ENCODE measurements at places on chromosomes 6 and 20.

DNA sequence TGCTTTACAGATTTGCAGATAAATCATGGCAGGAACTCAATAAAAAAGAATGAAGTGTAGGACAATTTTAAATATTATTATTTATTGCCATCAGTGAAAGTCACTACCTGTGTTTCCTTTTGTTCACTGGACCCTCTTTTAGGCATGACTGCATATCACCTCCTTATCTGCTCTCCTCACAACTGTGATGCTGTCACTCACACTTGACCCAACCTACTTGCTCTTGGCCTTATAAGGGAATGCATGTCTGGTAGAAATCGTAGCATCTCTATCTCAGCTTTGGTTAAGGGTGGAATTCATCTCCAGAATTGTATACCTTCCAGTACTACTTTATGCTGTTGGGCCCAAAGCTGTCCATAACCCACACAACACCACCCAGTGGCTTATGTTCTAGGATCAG is 47.6 kb upstream of the RNF144B start:
- no peak for DNase-seq

DNA sequence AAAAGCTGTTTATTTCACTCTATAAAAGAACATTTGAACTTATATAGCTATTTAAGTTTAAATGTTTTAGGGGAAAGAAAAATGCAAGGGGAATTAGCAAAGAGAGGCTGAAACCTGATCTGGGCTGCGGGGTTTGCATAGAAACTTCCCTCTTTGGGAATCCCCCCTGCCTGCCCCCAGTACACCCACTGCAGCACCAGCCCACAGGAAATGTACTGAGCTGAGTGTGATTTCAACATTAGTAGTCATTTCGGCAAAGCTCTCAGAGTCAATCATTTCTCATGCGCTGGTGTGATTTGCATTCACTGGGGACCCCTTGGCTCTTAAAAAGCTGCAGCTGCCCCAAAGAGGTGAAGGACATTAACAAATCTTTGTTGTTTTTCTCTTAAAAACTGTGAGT is 859.4 kb downstream of the MAFB start:
- DNase-seq: no peak

DNA sequence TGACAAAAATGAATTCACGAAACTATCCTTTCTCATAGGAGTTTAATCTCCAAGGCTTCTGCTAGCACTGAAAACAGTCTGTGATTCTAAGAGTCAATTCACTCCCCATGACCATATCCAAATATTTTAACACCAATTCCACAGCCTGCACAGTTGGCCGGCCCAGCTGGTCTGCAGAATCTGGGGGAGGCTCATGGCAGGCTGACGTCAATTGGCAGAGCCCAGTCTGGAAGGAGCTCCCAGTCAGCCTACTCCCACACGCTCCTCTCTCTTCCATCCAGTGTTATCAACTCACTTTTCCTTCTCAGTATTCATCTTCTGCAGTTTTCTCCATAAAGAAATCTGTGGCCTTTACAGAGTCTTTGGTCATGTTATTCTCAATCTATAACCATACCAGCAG is 111.0 kb downstream of the TBXT start:
- DNase-seq: no peak

DNA sequence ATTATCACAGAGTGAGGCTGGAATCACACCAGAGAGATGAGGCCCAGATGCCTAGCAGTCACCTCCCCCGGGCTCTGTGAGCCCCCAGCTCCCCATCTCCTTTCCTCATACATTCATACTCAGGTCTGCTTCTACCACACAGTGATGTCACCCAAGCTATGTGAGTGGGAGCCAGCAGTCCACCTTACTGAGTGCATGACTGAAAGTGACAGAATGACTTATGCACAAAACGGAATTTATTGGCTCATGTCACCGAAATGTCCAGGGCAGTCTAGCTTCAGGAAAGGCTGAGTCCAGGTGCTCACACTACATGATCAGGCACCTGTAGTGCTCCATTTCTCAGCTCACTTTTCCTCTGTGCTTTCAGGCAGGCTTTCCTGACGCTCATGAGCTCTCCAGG is 36.7 kb upstream of the CCN6 start:
- DNase-seq: no peak

DNA sequence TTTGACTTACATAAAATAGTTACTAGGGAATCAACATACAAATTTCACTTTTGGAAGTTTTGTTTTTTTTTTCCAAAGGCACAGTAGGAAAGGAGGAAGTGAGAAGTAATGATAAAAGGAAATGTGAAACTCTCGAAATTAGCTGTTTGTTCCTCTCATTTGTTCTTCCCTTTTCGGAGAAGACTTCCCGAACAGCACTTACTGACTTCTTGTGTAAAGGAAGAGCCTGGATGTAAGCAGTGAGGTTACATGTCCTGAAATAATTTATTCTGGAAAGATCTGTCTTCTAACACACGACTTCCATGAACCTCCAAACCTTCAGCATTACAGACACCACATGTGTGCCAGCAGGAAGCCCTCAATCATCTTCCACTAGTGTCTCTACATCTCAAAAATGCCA is 59.1 kb downstream of the KIF16B start:
- DNase-seq: no peak

GRCh38 chr6:49675816-49676215 is 37.5 kb downstream of the CRISP2 start:
- no peak for DNase-seq

- peak; percentile 71 for DNase-seq
Measured at GRCh38 chr6:154928325-154928922, 66.7 kb upstream of the TIAM2 start.

DNA sequence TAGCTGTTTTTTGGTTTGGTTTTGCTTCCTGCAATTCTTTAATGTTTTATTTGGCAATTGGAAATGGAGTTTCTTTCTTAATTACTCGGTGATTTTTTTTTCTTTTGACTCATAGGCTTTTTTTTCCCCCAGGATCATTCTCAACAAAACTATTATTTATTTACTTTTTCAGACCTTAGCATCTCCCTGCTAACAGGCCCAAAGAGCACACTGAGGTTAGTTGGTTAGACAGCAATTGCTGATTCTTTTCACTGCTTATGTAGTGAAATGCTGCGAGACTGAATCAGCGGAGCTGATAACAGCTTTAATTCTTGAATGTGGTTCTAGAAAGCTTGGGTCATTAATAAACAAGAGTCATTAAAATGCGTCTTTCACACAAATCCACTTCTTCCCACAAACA is 79.1 kb upstream of the ZFP64 start:
- DNase-seq: no peak

DNA sequence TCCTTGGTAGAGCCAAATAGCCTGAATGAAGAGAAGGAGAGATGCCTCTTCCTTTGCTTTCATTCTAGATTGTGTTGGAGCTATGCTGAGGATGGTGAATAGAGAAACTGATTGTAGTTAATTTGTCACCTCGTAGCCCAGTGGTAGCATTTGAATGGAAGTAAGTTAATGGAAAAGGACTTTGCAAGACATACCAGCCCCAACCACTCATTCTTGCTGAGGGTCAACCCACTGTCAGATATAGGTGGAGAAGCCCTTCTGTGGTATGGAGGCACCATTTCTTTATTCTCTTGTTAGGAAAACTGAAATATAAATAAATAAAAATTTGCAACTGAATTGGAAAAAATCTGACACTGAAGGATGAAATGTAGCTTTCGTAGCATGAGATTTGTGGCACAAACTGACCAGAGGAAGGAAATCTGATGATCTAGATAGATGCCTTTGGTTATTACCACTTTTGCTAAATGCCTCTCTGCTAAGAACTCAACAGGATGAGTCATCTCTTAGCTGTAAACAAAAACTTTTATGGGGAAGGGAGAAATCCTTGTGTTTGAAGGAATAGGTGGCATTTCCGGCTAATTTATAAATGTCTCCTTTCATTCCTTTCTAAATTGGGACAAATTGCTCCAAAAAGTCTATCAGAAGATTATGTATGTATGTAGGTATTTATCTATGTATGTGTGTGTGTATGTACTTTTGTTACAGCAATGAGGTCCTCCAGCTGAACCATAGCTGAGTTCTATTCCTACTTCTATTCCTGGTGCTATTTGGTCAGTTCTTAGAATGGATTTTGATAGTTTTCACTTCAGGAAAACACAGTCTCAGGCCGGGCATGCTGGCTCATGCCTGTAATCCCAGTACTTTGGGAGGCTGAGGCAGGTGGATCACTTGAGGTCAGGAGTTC is 76.5 kb upstream of the SUPT3H start:
- DNase-seq: no peak

DNA sequence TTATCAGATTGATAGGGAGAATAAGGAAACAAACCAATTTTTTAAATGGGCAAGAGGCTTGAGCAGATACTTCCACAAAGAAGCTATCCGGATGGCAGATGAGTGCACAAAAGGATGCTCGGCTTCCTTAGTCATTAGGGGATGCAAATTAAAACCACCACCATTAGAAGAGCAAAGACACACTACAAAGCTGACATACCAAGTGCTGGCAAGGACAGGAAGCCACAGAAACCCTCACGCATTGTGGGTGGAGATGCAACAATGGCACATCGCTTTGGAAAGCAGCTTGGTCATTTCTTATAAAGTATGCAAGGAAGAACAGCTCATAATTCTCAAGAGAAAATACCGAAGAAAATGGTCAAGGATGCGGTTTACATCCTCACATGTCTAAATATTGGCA is 19.8 kb downstream of the BFSP1 start:
- DNase-seq: no peak

DNA sequence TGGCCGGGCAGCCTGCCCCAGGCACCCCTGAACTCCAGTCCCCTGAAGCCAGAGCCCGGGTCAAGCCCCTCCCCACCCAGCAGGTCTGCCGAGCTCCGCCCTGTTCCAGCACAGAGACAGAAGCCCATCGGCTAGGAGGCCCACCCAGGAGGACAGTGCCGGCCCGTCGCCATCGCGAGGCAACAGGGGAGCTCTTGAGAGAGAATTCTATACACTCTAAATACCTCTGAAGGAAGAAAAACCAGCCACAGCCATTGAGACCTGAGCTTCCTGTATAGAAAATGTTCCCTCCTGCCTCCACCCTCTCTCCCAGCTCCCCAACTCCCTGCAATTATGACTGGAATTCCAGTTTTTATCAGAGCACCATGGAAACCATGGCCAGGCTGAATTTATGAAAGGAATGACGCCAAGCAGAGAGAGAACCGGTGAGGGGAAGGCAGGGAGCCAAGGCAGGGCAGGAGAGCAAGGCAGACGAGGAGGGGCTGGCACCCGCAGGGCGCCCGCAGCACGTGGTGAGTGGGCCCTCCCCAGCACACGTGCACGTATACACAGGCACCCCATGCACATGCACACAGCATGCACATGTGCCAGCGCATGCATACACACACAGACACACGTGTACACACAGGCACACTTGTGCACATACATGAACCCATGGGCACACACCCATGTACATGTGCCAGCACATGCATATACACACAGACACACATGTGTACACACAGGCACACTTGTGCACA is 27.6 kb upstream of the MRGBP start:
- no peak for DNase-seq

GRCh38 chr6:113068570-113068969 is 721.4 kb downstream of the RFPL4B start:
- no peak for DNase-seq

DNA sequence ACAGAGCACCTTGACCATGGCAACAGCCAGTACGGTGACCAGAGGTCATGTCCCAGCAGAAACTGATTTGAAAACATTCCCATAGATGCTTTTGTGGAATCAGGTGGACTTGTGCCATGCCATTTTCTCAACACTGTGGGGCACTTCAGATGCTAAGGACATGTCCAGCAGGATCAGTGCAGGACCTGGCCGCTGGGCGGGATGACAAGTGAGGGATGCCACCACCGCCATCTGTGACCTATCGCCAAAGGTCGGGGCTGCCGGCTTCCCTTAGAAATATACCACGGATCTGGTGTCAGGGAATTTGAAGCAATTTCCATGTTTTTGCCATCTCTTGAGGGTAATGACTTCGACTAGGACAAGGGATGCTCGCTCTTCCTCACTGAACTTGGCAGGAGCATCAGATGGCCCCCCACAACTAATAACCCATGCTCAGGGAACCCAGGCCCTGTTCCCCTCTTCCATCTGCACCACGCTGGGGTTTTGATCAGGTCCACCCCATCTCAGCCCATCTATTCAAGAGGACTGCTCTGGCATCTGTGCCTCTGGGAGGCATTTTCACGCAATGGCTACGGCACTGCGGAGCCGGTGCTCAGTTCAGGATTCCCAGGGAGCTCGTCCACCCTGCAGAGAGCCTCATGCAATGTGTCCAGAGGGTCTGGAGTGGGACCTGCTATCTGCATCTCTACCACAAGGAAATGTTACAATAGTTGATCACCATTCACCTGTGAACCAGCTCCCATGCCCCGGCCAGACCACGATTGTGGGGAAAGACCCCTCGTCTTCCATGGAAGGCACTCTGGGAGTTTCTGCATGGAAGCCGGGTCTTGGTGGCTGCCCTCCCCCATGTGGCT is 302.6 kb downstream of the TAF4 start:
- no peak for DNase-seq

- no peak for DNase-seq
Measured at GRCh38 chr6:55997223-55997874, 122.0 kb upstream of the BMP5 start.

DNA sequence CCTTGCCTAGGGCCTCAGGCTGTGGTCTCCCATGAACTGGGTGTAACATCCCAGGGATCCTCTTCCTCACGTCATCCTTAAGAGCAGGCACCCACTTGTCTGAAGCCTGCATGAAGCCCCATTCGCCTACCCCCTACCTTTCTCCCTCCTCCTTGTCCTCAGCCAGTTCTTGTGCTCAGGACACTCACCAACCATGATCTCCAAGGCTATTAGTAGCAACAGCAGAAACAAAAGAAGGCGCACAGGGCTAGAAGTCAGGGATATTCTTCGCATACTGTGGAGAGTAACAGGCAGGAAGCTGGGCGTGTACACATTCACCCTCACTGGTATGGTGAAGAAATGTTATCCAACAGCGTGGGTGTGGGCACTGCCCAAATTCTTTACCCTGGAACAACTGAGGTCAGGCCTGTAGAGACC is 7.3 kb downstream of the RAET1E start:
- DNase-seq: no peak

DNA sequence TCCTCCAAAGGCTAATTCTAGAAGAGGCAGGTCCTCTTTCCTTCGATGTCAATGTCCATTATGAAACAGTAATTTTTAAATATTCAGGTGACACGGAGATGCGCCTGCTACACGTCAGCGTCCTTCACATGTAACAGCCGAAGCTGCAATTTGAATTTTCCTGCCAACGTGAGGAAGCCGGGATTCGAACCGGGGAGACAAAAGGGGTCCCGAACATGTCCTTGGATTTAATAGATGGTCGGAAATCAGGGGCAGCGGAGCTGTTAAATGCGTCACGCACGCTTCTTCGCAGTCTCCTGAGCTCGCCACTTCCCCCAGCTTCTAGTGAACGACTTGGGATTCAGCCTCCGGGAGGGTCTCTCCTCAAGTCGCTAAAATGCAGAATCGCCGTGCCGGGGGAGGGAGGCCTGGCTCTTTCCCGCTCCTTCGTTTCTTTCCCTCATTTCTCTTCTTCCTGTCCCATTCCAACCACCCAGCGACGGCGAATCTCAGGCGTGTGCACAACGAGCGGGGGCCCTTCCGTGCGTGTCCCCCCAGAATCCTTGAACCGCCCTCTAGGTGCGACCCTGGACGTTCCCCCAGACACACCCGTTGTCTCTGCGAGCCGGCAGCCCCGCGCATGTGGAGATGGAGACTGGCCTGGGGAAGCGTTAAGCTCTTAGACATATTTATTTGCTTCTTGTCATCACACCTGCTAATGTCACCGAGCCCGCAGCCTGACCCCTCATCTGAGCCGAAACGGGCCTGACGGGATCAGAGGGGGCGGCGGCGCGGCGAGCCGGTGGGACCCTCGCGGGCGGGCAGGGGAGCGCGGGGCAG is 1.3 kb upstream of the FOXC1 start:
- DNase-seq: no peak
